ENCODE measurements at places on chromosomes 1 and 21.

GRCh38 chr21:43778469-43779335 is 2.6 kb upstream of the CSTB start:
- DNase-seq, result no peak

GRCh38 chr21:40882192-40882915 is 35.4 kb upstream of the DSCAM start:
- DNase-seq, result no peak

- no peak for DNase-seq
Measured at GRCh38 chr1:226650236-226650841, 88.7 kb downstream of the ITPKB start.

DNA sequence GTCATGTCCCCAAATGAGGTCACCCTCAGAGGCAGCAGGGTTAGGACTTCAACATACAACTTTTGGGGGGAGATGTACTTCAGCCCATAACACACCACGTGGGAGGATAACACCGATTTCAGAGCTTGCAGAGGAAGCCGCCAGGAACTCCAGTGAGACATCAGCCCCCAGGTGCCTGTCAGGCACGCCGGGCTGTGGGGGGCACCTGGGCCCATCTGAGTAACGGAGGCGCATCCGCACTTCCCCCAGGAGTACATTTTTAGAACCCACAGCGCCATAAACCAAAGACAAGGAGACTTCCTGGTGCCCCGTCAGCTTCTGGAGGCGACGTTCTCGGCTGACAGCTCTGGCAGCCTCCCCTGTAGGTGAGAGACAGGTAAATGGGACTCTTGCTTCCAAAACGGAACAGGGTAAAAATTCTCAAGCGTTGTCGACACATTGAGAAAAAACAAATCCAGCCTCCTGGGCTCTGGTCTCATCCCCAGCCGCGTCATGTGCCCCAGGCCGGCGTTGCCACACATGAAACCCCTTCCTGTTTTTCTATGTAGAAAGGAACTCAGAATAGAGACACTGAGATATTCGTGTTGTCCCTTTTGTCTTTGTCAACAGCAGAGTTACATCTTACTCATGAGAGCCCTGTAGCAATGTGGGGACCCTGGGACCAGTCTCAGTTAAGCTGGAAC is 93.3 kb downstream of the PDE9A start:
- no peak for DNase-seq

GRCh38 chr1:157105988-157106812 is 6.6 kb upstream of the ETV3L start:
- peak; percentile 33 for DNase-seq

DNA sequence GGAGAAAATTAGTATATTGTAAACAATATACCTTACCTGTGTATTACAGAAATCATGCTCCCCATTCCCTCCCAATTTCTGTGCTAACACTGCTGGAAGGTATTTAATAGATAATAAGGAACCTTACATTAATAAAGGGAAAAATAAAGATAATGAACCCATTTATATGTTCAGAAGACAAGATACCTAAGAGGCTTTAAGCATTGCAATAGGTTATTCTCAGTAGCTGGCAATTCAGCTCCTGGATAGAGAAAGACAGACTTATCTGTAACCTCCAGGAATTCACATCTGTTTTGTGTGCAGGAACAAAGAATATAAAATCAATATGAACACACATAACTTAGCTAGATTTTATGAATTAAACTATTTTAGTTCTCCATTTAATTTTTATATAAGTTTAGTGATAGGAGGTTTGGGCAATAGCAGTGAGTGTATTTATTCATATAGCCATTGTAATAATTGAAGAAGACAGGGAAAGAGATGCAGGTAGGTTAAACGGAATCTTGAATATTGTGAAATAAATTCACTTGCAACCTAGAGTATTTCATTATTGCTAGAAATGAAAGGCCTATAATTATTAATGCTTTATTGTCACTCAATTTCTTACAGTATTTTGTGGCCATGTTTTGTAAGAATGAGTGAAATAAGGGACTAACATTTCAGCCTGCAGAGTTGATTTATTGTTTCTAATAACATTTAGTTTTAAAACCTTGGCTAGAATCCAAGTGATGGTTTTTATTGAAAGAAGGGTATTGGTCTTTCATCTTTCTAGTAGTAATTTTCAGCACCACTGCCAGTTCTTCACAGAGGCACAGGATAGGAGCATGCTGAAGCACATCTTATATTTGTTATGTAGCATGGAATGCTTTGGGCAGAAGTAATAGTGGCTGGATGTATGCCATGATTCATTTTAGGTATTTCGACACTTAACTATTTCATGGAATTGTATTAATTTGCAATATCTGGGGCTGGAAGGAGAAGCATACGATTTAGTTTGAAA is 1.5 kb downstream of the XPR1 start:
- peak; percentile 49 for DNase-seq

DNA sequence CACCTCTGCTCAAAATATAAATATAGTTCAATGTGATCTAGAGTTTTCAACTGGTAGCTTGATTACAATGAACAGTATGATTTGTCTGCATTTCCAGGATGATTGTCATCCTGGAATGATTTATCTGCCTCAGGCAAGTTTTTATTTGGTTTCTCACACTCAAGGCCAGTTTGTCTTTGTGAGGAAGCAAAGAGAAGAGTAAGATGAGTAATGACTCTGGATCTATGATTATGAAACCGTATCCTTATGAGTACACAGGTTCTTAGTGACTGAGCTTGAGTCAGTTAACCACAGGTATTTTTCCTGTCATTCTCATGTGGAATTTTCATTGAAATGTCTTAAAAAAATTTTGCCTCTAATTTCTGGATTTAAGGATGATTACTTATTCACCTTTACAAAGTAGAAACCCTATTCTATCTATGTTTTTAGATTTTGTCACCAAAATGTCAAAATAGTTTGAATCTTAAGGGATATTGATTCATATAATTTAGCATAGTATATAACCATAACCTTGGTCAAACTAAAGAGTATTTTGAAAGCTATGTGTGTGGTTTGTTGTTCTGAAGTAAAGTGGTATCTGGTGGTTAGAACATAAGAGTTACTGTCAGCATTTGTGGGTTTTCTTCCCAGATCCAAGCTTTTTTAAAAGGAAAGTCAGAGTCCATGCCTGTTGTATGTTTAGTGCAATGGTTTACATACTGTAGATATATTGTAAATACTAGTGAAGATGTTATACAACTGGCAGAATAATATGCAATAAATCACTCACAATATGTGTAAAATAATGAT is 145.0 kb downstream of the RASAL2 start:
- DNase-seq, result peak; percentile 96

- peak; percentile 52 for DNase-seq
Measured at GRCh38 chr1:69914976-69915765, 290.2 kb downstream of the LRRC40 start.

DNA sequence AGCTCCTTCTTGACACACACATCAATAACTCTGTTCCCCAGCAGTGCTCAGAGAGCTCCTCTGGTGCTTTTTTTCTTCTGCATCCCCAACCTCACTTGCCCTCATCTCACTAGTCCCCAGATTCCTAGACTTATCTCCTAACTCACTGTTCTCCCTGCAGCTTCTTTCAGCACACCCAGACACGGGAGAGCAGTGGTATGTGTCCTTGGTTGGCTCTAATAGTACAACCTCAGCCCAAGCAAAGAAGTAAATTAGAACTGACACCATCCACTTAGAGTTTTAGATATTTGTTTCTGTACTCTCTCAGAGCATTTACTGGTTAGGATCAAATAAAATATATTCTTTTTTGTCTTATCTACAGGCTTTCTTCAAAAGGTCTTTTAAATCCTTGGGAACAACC is 201.4 kb upstream of the SNX7 start:
- no peak for DNase-seq

- DNase-seq, result no peak
Measured at GRCh38 chr1:36846357-36846756, 188.0 kb downstream of the GRIK3 start.

DNA sequence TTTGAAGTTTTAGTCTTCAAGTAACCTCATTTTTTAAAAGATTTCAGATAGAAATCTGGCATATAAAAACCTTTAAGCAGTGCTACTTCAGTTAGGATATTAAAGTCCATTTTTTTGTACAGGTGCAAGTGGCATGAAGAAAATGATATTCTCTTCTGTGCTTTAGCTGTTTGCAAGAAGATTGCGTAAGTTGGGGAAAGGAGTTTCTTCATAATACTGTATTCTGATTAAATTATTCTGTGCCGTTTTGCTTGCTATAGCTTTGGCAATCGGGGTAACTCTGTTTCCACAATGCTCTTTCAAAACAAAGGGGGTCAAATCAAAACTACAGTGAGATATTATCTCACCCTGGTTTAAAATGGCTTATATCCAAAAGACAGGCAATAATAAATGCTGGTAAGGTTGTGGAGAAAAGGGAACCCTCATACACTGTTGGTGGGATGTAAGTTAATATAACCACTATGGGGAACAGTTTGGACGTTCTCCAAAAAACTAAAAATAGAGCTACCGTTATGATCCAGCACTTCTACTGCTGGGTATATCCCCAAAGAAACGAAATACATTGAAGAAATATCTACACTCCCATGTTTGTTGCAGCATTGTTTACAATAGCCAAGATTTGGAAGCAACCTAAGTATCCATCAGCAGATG is 27.1 kb downstream of the MAEL start:
- DNase-seq, result no peak

- no peak for DNase-seq
Measured at GRCh38 chr1:36776948-36777831, 257.1 kb downstream of the GRIK3 start.

GRCh38 chr21:45607909-45608295 is 35.6 kb upstream of the PCBP3 start:
- DNase-seq, result no peak

DNA sequence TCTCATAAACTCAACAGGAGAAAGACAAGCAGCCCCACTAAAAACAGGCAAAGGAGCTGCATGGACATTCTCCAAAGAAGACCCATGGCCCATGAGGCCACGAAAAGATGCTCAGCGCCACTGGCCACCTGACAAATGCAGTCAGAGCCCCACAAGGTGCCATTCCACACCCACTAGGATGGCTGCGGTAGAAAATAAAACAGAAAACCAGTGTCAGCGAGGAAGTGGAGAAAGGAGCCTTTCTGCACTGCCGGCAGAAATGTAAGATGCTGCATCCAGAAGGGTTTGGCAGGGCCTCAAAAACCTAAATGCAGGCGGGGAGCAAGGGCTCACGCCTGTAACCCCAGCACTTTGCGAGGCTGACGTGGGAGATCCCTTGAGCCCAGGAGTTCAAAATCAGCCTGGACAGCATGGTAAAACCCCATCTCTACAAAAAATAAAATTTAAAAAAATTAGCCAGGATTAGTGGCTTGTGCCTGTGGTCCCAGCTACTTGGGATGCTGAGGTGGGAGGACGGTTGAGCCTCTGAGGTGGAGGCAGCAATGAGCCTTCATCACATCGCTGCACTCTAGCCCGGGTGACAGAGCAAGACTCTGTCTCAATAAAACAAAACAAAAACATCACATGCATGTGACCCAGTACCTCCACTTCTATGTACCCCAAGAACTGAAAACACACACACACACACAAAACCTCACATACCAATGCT is 4.2 kb downstream of the WNT9A start:
- DNase-seq, result no peak

DNA sequence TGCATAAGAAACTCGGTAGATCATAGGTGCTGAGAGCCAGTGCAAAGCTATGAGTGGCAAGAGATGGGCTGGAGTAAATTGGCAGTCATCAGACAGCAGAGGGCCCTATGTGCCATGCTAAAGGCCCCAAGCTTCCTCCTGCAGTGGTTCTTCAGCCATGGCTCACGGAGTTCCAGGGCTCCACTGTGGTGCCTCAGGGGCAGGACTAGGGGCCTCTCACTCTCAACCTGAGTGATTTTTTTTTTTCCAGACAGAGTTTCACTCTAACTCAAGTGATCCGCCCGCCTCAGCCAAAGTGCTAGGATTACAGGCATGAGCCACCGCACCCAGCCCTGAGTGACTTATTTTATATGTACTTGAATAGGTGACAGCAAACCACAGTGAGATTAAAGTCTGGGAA is 10.4 kb upstream of the GJA8 start:
- DNase-seq, result no peak

DNA sequence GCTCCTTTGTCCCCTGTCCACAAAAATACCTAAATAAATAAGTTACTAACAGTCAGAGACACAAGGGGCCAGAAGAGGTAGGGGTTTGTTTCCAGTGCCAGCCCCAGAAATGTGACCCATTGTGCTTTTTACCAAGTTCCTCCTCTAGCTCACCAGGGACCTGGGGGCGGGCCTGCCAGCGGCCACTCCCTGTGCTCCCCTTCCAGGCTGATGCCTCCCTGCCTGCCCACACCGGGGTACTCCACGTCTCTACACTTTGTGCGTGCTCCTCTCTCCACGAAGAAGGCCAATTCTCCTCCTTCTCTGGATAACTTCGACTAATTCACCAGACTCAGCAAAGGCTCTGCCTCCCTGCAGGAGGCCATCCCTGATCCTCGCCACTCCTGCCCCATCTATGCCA is 72.1 kb downstream of the BCAR3 start:
- no peak for DNase-seq

GRCh38 chr1:63772201-63772600 is 1.6 kb upstream of the ROR1 start:
- DNase-seq, result no peak

- DNase-seq, result no peak
Measured at GRCh38 chr1:203454986-203455471, 20.6 kb upstream of the PRELP start.

GRCh38 chr1:70234733-70235132 is 13.6 kb downstream of the SRSF11 start:
- DNase-seq, result no peak

DNA sequence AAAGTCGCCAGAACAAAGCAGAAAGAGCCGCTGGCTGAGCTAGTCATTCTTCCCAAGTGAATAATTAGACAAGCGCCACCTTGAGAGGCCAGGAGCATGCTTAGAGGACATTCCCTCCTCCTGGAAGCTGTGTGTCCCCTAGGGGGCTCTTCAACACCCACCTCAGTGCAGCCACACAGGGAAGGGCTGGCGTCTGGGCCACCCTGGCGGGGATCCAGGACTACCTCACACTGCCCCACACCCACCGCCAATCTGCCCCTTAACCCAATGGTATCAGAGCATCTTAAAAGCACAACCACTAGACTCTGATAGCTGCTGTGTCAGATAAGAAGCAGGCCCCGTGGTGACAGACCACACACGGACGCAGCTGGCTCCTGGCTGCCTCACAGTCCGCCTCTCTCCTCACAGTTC is 24.9 kb downstream of the SETD4 start:
- DNase-seq, result no peak

GRCh38 chr1:156862997-156863599 is 2.4 kb downstream of the NTRK1 start:
- no peak for DNase-seq

GRCh38 chr1:160077486-160077885 is 3.9 kb upstream of the KCNJ9 start:
- DNase-seq, result no peak

GRCh38 chr1:152959801-152960451 is 10.5 kb upstream of the SPRR4 start:
- no peak for DNase-seq

GRCh38 chr1:231628207-231628876 is 1.8 kb downstream of the DISC1 start:
- DNase-seq, result no peak

GRCh38 chr1:224490549-224491537 is 56.2 kb upstream of the WDR26 start:
- no peak for DNase-seq

All from fibroblast of skin of left biceps (primary cell).